ENCODE measurements at places on chromosomes 1 and 21.

DNA sequence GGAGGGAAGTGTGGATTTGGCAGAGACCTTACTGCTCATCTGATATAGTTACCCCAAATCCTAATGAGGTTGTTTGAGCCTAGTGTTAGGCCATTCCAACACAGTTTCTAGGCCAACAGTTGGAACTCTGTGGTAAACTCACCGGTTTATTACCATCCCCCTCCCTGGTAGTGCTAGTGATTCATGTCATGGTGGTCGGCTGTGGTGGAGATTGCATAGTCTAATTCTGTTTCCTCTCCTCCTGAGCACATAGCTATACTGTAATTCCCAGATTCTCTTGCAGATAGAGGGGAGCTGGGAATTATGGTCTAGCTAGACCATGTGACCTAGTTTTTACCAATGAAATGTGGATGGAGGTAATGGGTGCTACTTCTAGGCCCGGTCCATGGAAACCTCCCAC lies 123.7 kb upstream of the KIF26B start:
- DNase-seq, result no peak

- DNase-seq, result peak; percentile 35
Measured at GRCh38 chr1:43887748-43888147, 45.9 kb upstream of the ARTN start.

DNA sequence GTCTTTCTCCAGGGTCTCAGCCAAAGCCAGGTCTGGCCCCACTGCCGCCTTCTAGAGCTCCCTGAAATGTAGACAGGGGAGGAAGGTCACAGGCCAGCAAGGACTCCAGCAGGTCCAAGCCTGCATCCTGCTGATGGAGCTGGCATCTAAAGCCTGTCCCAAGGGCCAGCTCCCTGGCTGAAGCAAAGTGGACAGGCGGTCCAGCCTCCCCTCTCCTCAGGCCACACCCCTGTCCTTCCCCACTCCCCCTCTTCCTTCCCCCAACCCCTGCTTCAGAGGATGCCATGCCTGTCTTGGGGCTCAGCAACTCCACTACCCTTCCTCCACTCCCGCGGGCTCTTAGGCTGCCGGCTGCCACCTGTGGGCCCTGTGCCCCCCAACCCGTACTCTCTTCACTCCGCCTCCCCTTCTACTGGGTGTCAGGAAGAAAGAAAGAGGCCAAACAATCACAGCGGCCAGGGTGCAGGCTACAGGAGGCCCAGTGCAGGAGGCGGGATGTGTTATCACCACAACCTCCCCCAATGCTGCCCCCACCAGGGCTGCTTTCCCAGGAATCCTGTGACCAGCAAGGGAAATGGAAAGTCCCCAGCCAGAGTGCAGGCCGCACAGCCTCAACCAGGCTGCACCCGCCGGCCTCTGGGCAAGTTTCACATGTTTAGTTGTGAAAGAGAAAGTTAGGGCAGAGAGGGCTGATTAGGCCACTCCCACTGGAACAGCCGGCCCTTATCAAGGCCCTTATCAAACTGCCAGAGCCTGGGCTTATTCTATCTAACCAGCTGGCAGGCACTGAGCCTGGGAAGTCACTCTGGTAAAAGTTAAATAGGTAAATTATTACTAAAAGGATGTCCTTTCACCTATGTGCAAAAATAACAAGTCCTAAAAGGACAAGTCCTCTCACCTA lies 34.1 kb downstream of the ACOT7 start:
- no peak for DNase-seq

GRCh38 chr1:230917284-230918135 lies 49.2 kb upstream of the C1orf198 start:
- DNase-seq, result peak; percentile 52

DNA sequence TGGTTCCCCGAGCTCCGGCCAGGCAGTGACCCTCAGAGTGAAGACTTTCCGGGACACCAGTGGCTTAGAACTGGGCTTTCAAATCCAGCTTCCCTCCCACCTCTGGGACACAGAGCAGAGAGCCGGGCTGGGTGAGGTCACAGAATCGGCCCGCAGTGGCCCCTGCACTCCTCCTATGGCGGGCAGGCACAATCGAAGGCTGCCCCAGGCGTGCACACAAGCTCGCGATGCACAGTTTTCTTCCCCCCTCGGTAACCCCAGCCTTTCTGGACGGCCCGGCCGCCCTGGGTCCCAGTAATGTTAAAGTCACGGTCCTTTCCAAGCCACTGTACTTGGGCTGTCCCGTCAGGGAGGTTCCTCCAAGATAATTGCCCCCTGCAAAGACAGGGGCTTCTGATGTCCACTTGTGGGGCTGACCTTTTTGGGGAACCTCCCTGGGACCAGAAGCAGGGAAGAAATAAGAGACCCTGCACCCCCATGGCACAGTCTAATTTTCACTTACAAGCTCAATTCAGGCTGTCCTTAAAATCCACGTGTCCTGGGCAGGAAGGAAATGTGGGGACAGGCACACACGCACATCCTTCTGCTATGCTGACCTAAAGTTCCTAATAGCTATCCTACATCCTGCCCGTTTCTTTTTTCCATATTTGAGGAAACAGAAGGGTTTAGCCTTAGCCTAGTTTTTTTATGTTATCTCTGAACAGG lies 13.7 kb downstream of the TFF3 start:
- no peak for DNase-seq

DNA sequence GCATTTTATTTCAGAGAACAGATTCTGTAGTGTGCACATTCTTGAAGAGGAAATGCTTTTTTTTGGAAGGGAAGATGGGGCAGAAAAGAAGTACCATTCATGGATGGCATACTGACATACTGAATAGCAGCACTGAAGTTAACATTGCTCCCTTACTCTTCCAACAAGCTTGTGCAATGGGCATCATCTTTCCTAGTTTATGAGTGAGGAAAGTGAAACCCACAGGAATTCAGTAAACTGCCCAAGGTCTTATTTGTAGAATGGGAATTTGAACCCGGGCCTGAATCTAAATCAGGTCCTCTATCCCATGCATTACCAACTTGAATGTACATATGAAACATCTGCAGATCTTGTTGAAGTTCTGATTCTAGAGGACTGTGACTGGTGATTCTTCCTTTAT lies 215.7 kb upstream of the FGGY start:
- no peak for DNase-seq

DNA sequence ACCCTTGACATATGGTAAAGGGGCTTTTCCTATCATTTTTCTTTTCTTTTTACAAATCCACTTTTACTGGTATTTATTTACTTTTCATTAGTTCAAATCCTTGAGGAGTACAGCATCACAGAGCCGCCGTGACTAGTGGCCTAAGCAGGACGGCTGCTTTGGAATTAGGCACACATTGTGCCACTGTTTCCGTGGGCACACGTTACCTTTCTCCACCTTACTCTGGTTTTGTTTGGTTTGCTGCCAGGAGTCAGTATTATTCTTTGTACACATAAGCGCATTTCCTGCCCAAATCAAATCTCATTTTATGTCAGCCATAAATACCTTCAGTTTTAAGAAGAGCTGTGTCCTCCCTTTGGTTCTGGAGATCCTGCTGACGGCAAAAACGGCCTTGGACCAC lies 31.2 kb downstream of the SCCPDH start:
- DNase-seq, result no peak

DNA sequence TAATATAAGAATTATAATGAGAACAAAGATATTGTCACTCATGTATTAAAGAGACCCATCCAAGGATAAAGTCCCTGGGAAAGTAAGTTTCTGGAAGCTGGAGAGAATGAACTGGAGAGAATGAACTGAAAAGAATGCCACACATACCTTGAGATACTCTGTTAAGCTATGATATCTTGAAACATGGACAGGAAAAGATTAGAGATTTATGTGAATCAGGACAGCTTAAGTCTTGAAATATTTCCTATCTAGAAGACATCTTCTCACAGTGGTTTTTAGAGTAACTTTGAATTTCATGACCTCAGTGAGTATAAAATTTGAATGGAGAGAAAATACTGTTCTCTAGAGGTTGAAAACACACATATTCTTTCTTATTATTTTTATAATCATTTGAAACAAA lies 201.3 kb upstream of the HMCN1 start:
- DNase-seq, result no peak

DNA sequence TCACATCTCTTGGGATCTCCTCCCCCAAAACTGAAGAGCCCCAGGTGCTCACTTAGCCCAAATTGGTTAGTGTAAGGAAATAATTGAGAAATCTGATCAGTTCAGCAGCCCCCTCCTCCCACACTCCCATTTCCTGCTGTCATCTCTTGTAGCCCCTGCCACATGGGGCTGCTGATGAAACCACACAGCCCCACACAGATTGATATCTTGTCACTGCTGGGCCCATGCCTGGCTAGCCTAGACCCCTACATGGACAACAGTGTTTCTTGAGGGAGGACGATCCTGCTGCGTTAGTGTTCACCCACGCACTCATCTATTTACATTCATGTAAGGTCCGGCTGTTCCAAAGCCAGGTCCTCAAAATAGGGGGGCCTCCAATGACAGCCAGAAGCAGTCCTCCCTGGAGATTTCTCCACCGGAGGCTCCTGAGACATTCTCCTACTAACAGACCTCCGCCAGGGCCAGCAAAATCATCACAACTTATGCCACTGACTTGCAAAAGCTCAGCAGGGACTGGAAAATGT lies 23.9 kb upstream of the RXRG start:
- DNase-seq, result no peak

DNA sequence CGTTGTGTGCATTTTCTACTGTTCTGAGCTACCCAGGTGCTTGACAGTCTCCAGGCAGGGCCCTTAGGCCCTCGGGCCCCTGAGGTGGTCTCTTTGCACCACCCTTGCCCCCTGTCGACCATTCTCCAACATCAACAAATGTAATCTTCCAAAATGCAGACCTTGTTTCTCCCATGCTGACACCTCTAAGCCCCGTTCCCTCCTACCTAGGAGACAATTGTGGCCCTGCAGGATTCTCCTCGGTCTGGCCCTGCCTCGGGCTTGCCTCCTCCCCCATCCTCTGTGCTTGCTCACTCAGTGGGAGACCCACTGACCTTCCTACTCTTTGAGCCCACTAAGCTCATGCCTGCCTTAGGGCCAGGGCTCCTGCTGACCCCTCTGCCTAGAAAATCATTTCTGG lies 104.2 kb upstream of the TARDBP start:
- no peak for DNase-seq

DNA sequence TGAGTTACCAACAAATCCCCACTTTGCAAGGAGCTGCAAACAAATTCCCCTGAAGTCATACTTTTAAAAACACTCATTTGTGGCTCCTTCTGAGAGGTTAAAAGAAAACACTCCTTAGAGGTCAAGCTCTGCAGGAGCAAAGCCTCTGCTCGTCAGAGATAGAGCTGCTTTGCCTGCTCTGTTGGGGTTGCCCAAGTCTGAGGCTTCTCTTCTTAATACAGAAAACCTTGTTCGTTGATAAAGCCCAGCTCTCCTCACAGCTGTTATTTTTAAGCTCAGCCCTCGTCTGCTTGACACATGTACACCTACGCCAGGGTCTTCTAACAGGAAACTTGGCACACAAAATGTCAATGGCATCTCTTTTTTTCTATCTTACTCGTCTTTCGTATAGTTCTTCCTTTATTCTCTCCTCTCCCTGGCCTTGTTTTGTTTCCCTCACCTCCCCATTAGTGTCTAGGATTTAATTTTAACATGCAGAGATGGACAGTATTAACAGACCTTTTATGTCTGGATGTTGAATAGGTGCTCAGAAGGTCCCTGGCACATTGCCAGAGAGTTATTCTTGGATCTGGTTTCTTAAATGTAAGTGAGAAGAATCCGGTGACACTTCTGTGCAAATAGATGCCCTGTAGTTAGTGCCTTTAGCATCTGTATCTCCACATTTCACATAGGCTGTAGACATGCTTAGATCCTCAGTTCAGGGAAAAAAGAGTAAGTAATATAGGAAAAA lies 86.0 kb downstream of the LRRC53 start:
- no peak for DNase-seq

GRCh38 chr1:64235181-64235580 lies 31.8 kb downstream of the UBE2U start:
- peak; percentile 9 for DNase-seq

- no peak for DNase-seq
Measured at GRCh38 chr21:26432410-26432809, 140.7 kb downstream of the CYYR1 start.

- DNase-seq, result no peak
Measured at GRCh38 chr1:227998374-227999055, 8.3 kb upstream of the WNT3A start.

DNA sequence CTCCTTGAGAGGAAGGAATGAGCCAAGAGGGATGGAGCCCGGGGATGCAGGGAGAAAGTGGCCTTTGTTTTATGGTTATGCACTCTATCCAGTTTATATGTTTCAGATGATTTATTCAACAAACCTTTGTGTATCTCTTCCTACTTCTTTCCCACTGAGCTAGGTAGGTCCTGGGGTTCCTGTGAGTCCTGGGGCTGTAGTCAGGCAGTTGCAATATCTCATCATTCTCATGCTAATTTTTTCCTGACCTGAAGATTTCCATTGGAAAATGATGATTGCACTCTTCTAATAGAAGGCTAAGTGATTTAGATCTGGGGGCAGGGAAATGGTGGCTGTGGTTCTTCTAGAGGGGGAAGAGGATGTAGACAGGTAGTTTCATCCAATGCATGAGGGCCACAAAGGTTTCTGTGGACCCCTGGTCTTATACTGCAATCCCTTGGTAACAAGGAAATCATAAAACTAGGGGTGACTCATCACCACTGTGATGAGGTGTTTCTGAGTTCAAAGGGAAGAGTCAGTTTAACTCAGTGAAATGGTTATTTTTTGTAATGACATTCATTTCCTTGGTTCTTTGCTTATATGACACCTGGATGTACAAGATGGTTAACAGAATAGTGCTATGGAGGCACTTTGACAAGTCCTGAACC lies 20.2 kb downstream of the B3GALT5 start:
- peak; percentile 68 for DNase-seq

- no peak for DNase-seq
Measured at GRCh38 chr1:192940658-192941057, 118.5 kb downstream of the UCHL5 start.

DNA sequence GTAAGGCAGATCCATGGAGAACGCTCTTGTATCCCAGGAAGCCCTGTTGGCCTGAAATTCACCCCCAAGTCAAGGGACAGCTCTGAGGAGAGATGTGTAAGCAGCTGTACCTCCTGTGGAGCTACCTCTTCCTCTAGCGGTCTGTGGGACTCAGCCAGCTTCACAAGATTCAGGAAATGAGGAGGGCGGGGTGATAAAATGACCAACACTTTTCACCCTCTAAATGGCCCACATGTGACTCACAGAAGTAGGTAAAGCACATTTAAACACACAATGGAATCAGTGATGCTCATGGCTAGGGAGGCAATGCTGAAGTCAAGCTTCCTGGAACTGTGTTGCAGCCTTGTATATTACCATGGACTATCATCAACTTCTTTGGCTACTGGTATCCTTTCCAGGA lies at the start of gene SH2D1B:
TSS of gene SH2D1B (minus strand) at position 135 of the 400 bp plus-strand sequence. CDS start at position 15, 120 bp downstream.
- DNase-seq, result no peak

DNA sequence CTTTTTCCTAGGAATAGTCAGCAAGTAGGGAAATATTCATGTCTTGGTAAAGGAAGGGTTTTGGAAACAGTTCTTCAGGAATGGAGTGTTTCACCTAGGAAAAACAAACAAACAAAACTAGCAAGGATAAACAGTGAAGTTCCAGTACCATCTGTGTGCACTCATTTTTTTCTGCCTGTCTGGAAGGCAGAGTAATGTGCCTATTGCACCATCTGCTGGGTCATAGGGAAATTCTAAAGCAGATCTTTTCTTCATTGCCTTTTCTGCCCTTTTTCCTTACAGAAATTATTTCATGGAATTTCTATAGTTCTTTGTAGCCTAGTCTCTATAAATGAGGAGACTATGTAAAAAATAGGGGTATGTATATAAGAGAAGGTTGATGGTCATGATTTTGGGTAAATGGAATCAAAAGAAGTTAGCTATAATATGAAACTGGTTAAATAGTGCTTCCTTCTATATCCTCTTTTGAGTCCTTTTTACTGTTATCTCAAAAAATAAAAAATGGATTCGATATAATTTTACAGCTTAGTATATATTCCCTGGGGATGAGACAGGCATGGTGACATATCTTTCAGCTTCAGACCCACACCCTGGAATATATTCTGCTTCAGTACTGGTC lies 3.4 kb upstream of the HRNR start:
- DNase-seq, result peak; percentile 29

Data from foreskin keratinocyte (primary cell).